ENCODE measurements at places on chromosomes 5 and 9.
A peak's percentile ranks its signal among the peaks of the same experiment; 100 is the strongest.

GRCh38 chr5:125372694-125373631 lies 626.5 kb upstream of the ZNF608 start:
- peak; percentile 42 for DNase-seq

- DNase-seq: peak; percentile 2
Measured at GRCh38 chr5:69042500-69042899, 51.3 kb upstream of the SLC30A5 start.

DNA sequence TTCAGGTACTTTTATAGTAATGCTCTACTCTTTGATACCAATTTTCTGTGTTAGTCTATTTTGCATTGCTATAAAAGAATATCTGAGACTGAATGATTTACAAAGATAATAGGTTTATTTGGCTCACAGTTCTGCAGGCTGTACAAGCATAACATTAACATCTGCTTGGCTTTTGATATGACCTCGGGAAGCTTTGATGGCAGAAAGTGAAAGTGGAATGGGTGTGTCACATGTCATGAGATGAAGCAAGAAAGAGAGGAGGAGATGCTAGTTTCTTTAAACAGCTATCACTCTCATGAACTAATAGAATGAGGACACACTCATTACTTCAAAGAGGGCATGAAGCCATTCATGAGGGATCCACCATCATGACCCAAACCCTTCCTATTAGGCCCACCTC lies 270.9 kb upstream of the IL12B start:
- no peak for DNase-seq

GRCh38 chr9:4077499-4078102 lies 222.3 kb downstream of the GLIS3 start:
- peak; percentile 78 for DNase-seq

DNA sequence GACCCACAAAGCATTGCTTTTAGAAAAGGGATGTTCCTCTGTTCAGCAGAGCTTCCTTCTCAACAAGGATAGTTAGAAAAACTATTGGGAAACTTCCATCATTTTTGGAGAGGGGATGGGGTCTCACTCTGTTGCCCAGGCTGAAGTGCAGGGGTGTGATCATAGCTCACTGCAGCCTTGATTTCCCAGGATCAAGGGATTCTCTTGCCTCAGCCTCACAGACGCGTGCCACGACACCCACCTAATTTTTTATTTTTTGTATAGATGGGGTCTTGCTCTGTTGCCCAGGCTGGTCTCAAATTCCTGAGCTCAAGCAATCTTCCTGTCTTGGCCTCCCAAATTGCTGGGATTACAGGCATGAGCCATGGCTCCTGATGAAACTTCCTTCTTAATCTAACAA lies 34.8 kb downstream of the PHAX start:
- DNase-seq: no peak

DNA sequence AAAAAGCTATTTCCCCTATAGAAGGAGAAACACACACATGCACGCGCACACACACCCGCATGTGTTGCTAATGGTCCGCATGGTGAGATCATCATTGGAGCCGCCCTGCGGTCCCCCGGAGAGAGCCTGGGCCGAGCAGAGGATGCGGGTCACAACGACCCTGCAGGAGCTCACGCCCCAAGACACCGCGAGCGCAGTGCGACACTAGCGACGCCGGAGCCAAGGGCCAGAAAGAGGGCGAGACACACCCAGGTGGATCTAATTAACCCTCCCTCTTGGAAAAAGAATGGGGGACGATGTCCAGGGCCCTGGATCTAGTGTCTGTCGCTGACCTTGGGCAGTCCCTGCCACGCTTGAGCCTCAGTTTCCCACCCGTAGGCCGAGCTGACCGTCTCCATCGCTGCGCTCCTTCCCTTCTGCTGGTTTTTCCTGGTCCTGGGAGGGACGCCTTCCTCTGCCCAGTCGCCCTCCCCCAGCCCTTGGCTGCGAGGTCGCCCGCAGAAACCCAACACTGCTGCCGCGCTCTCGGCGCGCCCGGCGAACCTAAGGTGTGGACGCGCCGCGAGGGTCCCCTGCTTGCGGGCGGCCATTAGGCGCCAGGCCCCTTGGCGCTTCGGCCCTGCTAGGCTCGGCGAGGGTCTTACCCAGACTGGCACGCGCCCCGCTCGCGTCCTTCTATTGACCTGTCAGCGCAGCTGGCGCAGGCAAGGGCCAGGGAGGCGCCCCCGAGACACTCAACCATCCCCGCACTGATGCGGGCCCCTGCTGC lies 47.5 kb upstream of the RNF20 start:
- DNase-seq: peak; percentile 50

DNA sequence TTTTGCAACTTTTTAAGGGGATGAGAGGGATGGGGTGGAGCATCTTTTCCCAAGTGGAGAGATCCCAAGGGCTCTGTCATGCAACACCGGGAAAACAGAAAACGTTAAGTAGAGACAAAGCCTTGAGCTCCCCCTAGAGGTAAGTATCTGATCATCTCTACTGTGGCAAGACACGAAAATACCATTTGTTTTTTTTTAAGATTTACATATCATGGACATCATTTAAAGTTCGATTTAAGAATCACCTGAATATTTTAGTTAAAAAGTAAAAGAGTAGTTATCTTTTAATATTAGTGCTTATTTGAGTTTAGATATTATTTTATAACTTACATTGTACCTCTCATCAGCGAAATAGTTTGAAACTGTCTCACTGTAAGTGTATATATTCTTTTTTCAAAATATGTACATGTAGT lies 200.4 kb downstream of the LRRC70 start:
- DNase-seq: peak; percentile 65

GRCh38 chr5:58670582-58670981 lies 87.7 kb downstream of the RAB3C start:
- no peak for DNase-seq

DNA sequence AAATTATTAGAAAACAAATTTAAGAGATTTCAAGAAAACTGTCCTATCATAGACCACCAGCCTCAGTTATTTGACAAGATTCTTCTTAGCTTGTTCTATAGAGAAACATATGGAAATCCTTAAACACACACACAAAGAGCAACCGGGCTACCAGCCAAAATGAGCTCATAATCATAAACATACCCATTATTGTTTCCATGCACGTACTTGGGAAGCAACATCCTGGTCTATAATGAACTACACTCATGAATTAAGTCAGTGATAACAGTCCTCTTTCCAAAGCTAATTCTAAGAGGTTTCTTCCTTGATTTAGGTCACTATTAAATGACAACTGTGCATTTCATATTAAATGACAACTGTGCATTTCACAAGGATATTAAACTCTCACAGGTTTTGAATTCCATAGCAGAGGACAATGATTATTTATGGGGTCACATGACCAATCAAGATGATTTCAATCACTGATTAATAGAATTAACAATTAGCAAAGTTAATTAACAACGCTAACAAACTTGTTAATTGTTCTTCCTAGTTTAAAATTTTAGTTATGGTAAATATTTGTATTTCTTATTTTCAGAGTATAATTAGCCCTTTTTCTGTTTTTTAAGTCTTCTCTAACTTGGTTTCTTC lies 77.0 kb downstream of the OXCT1 start:
- no peak for DNase-seq

DNA sequence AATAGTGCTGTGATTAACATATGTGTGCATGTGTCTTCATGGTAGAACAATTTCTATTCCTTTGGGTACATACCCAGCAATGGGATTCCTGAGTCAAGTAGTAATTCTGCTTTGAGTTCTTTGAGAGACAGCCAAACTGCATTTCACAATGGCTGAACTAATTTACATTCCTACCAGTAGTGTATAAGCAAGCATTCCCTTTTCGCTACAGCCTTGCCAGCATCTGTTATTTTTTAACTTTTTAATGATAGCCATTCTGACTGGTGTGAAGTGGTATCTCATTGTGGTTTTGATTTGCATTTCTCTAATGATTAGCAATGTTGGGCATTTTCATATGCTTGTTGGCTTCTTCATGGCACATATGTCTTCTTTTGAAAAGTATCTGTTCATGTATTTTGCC lies 308.5 kb downstream of the ARRDC3 start:
- peak; percentile 81 for DNase-seq

DNA sequence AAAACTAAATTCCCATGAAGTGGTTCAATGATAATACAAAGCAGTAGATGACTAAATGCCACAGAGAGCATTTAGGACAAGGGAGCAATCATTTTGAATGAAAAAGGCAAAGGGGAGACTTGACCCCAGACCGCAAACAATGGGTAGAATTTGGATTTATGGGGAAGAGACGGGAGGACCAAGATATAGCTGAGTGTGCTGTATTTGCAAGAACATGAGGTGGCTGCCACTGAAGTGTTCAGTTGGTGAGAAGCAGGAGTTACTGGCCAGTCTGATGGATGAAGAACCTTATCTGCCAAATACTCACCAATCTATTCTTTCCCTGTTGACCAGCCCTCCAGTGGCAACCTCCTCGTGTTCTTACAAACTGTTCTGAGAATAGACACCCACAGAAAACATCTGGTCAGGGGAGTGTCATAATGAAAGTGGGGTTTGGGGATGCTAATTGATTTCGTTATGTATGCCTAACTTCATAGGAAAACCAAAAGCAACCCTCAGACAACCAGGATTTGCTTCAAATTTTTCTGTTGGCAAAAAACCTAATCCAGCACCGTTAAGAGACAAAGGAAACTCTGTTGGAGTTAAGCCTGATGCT lies 19.8 kb downstream of the TDRD7 start:
- DNase-seq: no peak

GRCh38 chr9:15622318-15622971 lies 69.6 kb downstream of the CCDC171 start:
- peak; percentile 20 for DNase-seq

GRCh38 chr5:9658706-9659105 lies 28.6 kb upstream of the TAS2R1 start:
- DNase-seq: no peak

GRCh38 chr5:17748201-17748600 lies 113.9 kb downstream of the TAF11L14 start:
- no peak for DNase-seq

- DNase-seq: no peak
Measured at GRCh38 chr5:165015547-165015946, 1510.1 kb downstream of the MAT2B start.

- DNase-seq: no peak
Measured at GRCh38 chr5:157444224-157444623, 15.8 kb upstream of the NIPAL4 start.

DNA sequence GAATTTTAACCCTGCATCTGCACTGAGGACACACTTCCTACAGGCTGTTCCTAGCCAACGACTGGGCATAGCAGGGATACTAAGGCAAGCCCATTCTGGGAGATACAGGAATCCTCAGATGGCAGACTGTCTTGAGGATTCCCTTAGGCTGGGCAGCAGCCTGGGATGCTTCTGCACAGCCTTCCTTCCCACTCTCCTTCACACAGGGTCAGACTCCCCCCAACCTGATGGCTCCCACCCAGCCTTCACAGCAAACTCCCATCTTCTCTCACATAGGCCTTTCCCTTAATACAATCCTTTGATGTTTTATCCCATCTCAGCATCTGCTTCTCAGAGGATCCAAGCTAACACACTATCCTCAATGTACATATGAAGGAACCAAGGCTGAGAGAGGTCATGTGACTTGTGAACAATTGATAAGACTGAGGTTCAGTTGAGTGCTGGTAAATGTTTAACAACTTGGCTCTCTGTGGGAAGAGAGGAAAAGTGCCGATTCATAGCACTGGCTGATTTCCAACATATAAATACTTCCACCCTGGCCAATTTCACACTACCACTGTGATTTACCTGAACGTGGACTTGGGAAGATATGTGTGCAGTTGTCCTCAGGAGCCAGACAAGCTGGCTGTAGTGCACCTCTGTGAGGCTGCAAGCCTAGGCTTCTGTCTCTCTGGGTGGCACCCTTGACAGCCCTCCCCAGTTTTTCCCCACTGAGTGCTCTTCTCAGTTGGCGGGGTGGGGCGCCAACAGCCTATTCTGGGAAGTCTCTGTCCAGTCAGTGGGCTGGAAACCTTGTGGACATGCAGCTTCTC lies 120.2 kb upstream of the TRIM32 start:
- DNase-seq: peak; percentile 71

GRCh38 chr9:134332841-134333233 lies 6.6 kb downstream of the RXRA start:
- DNase-seq: no peak

- DNase-seq: no peak
Measured at GRCh38 chr9:100811643-100812042, 216.9 kb upstream of the PLPPR1 start.

DNA sequence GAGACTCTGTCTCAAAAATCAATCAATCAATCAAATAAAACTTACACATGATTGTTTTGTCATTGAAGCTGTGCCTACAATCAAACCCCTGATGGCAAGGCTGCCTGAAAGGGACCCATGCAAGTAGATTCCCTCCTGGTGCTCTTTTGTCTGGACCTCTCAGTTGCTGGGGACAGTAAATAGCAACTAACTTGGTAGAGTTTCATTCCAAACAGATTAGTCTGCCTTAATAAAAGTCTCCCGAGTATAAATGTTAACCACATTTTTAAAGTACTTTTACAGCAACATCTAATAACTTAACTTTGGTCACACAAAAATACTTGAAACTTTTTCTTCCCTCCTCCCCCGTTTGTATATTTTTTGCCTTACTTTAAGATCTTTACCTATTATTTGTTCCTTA lies 105.5 kb downstream of the FEM1C start:
- no peak for DNase-seq

DNA sequence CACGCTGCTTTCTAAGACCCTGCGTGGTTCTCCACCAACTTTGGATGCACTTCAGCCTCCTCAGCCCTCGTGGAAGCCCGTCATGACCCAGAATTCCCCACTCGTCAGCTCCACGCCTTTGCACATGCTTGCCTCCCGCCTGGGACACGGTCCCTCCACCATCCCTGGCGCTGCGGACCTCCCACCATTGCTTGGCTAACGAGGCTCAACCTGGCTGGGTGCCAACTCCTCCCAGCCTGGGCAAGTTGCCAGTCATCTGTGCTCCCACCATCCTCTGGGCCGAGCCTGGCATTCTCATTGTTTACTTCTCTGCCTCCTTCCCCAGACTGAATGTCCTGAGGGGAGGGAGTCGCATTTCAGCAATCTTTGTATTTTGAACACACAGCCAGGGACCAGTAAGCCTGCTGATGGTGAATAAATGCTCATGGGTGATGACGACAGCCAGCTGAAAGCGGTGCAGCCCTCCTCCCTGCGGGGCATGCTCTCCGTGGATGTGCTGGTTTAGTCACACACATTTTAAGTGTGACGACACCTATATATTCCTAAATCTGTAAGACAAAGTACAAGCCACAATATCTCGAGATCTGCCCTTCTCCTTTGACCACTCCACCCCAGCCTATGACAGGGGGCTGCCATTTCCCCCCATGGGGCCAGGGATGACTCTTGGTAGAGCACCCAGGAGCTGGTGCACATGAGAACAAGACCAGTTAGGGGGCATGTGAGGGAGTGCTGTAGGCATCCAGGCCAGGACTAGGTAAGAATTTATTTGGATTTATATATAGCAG lies 37.6 kb downstream of the ANKRD33B start:
- peak; percentile 70 for DNase-seq

DNA sequence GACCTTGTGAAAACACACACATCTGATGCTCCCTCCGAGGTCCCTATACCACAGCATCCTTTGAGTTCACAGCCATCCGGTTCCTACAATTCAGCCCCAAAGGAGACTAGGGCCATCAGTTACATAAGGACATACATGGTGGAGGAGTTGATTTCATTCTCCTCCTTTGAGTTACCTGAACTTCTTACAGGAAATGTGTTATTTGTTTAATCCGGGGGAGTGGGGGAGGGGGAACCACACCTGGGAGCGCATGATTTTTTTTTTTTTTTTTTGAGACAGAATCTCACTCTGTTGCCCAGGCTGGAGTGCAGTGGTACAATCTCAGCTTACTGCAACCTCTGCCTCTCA lies 30.7 kb downstream of the SEMA4D start:
- no peak for DNase-seq

- no peak for DNase-seq
Measured at GRCh38 chr9:124710766-124711165, 60.3 kb downstream of the NR6A1 start.
